Activated naive CD4-positive, alpha-beta T cell treated with anti-CD3 and anti-CD28 coated beads, Interleukin-2, amount 50 U/mL, for 72 hours (primary cell): ENCODE measurements at places on chromosomes 1 and 21. TPM values are rescaled to one million over a fixed set of nuclear protein-coding genes. Genes with fewer than 3 reads are reported as not detected.

DNA sequence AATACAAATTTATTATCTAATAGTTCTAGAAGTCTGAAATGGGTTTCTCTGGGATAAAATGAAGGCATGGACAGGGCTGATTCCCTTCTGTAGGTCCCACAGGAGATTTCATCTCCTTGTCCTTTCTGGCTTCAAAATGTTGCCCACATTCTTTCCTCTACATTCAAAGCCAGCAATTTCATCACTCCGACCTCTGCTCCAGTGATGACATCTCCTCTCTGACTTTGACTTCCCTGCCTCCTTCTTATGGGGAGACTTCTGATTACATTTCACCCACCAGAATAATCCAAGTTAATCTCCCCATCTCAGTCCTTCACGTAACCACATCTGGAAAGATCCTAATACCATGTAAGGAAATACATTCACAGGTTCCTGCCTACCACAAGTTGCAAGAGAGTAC, 358.0 kb upstream of the C1orf87 start:
- DNase-seq, result no peak

DNA sequence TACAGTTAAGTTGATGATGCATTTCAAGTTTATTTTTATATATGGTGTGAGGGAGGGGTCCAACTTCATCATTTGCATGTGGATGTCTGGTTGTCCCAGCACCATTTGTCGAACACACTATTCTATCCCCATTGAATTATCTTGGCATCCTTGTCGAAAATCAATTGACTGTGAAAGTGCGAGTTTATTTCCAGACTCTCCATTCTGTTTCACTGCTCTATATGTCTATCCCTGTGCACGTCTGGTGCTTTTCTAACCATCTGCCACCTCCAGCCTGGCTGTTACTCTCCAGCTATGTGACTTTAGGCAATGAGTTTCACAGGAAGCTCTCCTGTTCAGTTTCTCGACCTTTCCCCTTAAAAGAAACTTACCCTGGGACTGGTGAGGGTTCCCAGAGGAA, 137.1 kb upstream of the KLHDC7A start:
- DNase-seq, result no peak

Gene CD1E
- not detected for total RNA-seq

GRCh38 chr1:200415227-200415626, 5.4 kb upstream of the ZNF281 start:
- no peak for DNase-seq

- DNase-seq, result no peak
Measured at GRCh38 chr1:214349781-214350180, 68.8 kb downstream of the SMYD2 start.

DNA sequence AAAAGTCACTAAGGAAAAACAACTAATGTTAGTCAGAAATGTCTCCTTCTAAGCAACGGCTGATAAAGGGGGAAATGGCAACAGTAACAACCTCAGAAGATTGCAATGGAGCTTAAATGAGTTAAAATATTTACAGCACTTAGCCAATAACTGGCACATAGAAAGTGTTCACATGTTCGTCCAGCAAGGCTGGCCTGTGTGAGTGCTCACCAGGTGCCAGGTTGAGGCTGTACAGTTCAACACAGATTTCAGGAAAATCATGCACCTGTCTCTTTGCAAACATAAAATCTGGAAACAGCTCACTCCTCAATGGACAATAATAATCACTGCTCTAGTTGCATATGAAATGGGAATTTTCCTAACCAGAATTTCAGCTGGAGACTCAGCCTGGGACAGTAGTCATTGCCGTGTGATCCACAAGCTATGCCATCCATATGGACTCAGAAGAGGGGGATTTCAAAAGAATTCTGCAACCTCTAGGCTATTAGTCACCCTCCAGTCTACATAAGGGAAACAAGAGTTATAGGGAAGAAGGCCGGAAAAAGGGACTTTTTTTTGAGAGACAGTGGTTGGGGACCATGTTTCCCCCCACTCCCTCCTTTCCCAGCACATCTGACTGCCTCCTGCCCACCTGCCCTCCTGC, 68.6 kb downstream of the SYDE2 start:
- DNase-seq, result no peak

Gene BSND
- total RNA-seq, result 0.12 TPM

Gene LCE1E
- not detected for total RNA-seq

- DNase-seq, result no peak
Measured at GRCh38 chr1:50553921-50554320, 130.7 kb upstream of the DMRTA2 start.
